ENCODE measurements at places on chromosomes 1 and 21. TPM values are rescaled to one million over a fixed set of nuclear protein-coding genes. Genes with fewer than 3 reads are reported as not detected.
A peak's percentile ranks its signal among the peaks of the same experiment; 100 is the strongest.

DNA sequence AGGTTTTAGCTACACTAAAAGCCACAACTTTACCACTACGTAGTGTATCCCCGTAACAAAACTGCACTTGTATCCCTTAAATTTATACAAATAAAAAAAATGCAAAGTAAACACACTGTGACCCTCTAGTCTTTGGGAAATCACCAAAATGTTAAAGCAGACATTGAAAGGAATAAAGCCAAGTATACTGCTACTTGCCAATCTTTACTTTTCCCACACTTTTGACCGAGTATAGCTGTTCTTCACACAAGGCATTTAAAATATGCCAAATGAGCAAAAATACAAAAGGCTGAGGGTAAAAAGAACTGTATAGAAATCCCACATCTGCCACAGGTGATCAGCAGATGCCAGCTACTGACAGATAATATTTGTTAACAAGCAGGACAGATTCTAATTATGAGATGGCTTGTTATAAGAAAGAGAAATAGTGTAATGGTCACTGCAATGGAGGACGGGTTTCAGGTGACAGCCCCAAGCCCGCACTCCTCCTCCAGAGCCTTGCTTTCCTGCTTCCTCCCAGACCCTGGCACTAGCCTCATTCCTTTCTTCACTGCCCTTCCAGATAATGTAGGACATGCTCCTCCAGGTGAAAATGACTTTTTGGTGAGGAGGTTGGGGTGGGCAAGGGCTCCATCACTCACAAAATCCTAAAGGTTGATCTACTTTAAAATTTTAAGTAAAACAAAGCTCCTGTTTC, 18.1 kb downstream of the KCNT2 start:
- H3K4me3 ChIP-seq = no peak overlapping the region
- no peaks in the 10 kb centered on the region for H3K27me3 ChIP-seq
- H3K36me3 ChIP-seq = no peaks in the 10 kb centered on the region
- H3K27ac ChIP-seq = no peak overlapping the region

DNA sequence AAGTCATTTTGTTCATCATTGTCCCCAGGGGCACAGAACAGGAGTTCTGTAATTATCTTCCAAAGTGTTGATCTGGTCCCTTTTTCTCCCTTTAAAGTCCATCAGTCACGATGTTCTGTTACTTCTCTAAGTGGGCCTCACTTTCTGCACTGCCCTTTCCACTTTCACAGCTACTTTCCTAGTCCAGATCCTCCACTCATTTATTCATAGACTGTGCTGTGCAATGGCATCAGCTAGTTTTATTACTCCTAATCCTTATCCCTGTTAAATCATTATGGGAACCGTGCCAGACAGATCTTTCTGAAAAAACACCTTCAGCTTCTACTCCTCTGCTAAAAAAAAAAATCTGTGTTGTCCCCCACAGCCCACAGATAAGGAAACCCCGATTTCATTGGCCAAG, 64.0 kb upstream of the BCL10 start:
- peaks cover 70% of the 10 kb centered on the region for H3K4me1 ChIP-seq
- H3K4me3 ChIP-seq = no peak overlapping the region
- H3K27me3 ChIP-seq = no peaks in the 10 kb centered on the region
- 0 out of 2 replicates have a peak overlapping the region, but pooled peaks have one; percentile 80 for H3K27ac ChIP-seq
- H3K36me3 ChIP-seq = peaks cover 21% of the 10 kb centered on the region

- no peak overlapping the region for H3K4me3 ChIP-seq
- H3K27ac ChIP-seq = no peak overlapping the region
- no peaks in the 10 kb centered on the region for H3K4me1 ChIP-seq
- no peaks in the 10 kb centered on the region for H3K27me3 ChIP-seq
Measured at GRCh38 chr21:42460391-42461184, 35.4 kb downstream of the RSPH1 start.

- DNase-seq = no peak
- H3K27ac ChIP-seq = no peak overlapping the region
- no peak overlapping the region for H3K4me3 ChIP-seq
- no peaks in the 10 kb centered on the region for H3K4me1 ChIP-seq
- H3K36me3 ChIP-seq = peaks cover 4% of the 10 kb centered on the region
Measured at GRCh38 chr1:26254404-26254803, 20.4 kb downstream of the CEP85 start.

GRCh38 chr1:44408632-44409602, 3.9 kb downstream of the RNF220 start:
- H3K4me3 ChIP-seq = no peak overlapping the region
- no peak for DNase-seq
- no peaks in the 10 kb centered on the region for H3K36me3 ChIP-seq
- H3K27ac ChIP-seq = no peak overlapping the region
- peaks cover 98% of the 10 kb centered on the region for H3K27me3 ChIP-seq

GRCh38 chr1:28297826-28298225, 31.0 kb upstream of the MED18 start:
- no peak for DNase-seq
- no peaks in the 10 kb centered on the region for H3K36me3 ChIP-seq
- no peak overlapping the region for H3K4me3 ChIP-seq
- no peaks in the 10 kb centered on the region for H3K4me1 ChIP-seq
- H3K27me3 ChIP-seq = no peaks in the 10 kb centered on the region

GRCh38 chr1:58084266-58084665, 462.3 kb downstream of the OMA1 start:
- H3K27ac ChIP-seq = no peak overlapping the region
- no peaks in the 10 kb centered on the region for H3K36me3 ChIP-seq
- no peaks in the 10 kb centered on the region for H3K27me3 ChIP-seq

DNA sequence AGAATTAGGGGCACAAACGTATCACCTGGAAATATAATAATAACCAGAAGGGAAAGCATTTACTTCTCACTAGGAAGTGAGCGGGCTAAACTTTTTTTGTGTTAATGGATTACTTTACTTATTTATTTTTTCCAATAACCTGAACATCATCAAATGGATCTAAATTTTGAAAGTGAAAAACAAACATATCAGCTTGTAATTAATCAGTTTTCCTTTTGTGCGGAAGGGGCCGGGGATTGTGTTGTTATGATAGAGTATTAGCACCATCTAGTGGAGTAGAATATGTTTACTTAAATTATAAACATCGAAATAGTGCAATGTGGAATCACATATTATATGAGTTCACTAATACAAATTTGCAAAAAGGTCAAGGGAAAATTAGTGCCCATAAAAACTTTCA, 9.0 kb downstream of the CFH start:
- no peaks in the 10 kb centered on the region for H3K36me3 ChIP-seq
- peak overlapping the region; percentile 74 for H3K4me3 ChIP-seq
- no peaks in the 10 kb centered on the region for H3K4me1 ChIP-seq
- no peak overlapping the region for H3K27ac ChIP-seq
- DNase-seq = peak; percentile 68

- peak overlapping the region; percentile 75 for H3K4me3 ChIP-seq
- no peaks in the 10 kb centered on the region for H3K36me3 ChIP-seq
- peaks cover 18% of the 10 kb centered on the region for H3K4me1 ChIP-seq
Measured at GRCh38 chr1:41242342-41243078, 404 bp upstream of the SCMH1 start.

GRCh38 chr21:42198929-42199867, 19.7 kb upstream of the ABCG1 start:
- DNase-seq = peak; percentile 85
- H3K4me1 ChIP-seq = peaks cover 21% of the 10 kb centered on the region
- H3K4me3 ChIP-seq = peak overlapping the region; percentile 4
- no peaks in the 10 kb centered on the region for H3K36me3 ChIP-seq

GRCh38 chr1:95974586-95974985, 740.6 kb downstream of the RWDD3 start:
- H3K4me1 ChIP-seq = no peaks in the 10 kb centered on the region
- H3K36me3 ChIP-seq = no peaks in the 10 kb centered on the region
- H3K27ac ChIP-seq = no peak overlapping the region
- no peak overlapping the region for H3K4me3 ChIP-seq

DNA sequence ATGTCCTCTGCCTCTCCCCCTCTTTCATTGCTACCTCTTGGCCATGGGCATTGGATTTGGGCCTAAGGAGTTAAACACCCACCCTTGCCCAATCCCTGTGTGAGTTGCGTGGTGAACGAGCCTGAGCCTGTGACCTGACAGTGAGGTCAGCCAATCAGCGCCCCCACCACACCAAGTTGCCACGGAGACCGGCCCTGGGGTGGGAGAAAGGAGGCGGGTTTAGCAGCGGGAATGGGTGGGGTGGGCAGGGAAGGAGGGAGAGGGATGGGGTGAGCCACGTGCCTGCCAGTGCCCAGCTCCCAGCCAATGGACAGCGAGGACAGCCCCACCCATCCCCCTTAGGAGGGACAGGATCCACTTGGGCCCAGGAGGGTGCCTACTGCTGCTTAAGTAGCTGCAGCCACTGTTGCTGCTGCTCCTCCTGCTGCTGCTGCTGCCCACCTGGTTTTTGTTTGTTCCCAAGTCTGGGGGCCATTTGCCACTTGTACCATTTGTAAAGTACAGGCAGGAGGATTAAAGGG, 9.5 kb downstream of the ZBTB7B start:
- no peak overlapping the region for H3K4me3 ChIP-seq
- peak; percentile 55 for DNase-seq
- no peak overlapping the region for H3K27ac ChIP-seq
- no peaks in the 10 kb centered on the region for H3K27me3 ChIP-seq

GRCh38 chr21:32977216-32977615, 48.5 kb upstream of the OLIG2 start:
- no peak overlapping the region for H3K27ac ChIP-seq
- no peaks in the 10 kb centered on the region for H3K4me1 ChIP-seq
- H3K27me3 ChIP-seq = peaks cover 26% of the 10 kb centered on the region
- no peak for DNase-seq

DNA sequence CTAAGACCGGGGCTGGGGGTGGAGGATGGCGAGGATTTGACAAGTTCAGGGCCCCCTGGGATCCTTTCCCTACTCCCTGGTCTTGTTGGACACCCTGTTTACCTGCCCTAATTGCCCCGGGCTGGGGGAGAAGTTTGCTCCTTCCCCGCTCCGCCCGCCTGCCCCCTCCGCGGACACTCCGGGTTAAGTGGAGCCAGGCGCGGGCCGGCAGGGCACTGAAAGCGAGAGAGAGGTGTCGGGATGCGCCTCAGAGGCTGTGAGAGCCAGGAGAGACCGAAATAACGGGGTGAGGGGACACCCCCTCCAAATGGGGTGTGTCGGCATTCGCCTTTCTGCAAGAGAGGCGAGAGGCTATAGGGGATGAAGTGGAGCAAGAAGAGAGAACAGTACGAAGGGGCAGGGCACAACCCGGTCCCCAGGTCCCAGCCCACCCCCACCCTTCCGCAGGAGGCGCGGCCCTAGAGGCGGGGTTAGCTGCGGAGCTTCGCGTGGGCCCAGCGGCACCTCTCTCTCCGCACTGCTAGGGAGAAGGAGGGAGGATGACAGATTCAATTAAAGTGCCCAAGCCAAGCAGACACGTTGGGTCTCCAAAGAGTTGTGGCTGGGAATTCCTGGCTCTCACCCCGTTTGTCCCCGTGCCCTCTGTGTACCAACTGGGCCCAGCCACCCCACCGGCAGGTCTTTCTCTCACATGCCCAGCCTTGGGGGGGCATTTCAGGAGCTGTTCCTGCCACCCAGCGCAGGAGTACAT, 3.8 kb downstream of the EFNA3 start:
- no peaks in the 10 kb centered on the region for H3K36me3 ChIP-seq
- no peak overlapping the region for H3K27ac ChIP-seq
- H3K4me3 ChIP-seq = no peak overlapping the region
- peaks cover 49% of the 10 kb centered on the region for H3K27me3 ChIP-seq

GRCh38 chr21:42009018-42009830, 936 bp downstream of the ZBTB21 start:
- H3K36me3 ChIP-seq = no peaks in the 10 kb centered on the region
- DNase-seq = peak; percentile 85
- no peaks in the 10 kb centered on the region for H3K27me3 ChIP-seq
- H3K4me1 ChIP-seq = peaks cover 6% of the 10 kb centered on the region

GRCh38 chr1:61190153-61190552, 107.8 kb downstream of the NFIA start:
- no peaks in the 10 kb centered on the region for H3K27me3 ChIP-seq
- no peaks in the 10 kb centered on the region for H3K36me3 ChIP-seq
- H3K4me3 ChIP-seq = no peak overlapping the region
- DNase-seq = no peak

- H3K4me1 ChIP-seq = peaks cover 9% of the 10 kb centered on the region
- no peaks in the 10 kb centered on the region for H3K36me3 ChIP-seq
- no peak for DNase-seq
- H3K27me3 ChIP-seq = no peaks in the 10 kb centered on the region
- no peak overlapping the region for H3K4me3 ChIP-seq
Measured at GRCh38 chr1:8167936-8168335, 141.8 kb upstream of the ERRFI1 start.

- H3K4me3 ChIP-seq = no peak overlapping the region
- H3K27ac ChIP-seq = no peak overlapping the region
- H3K4me1 ChIP-seq = peaks cover 7% of the 10 kb centered on the region
- no peaks in the 10 kb centered on the region for H3K36me3 ChIP-seq
- no peak for DNase-seq
Measured at GRCh38 chr1:56453016-56453415, 126.3 kb downstream of the PLPP3 start.

The PPP1R15B gene
- total RNA-seq = 28.4 TPM

The MTARC1 gene
- total RNA-seq = 0.76 TPM

The BRINP3 gene
- not detected for total RNA-seq

The LCE2A gene
- 9.9 TPM for total RNA-seq

The ANGPTL1 gene
- total RNA-seq = 4.7 TPM

The AADACL4 gene
- total RNA-seq = not detected

The OR6K3 gene
- not detected for total RNA-seq
